ENCODE measurements at places on chromosomes 1 and 21. TPM values are rescaled to one million over a fixed set of nuclear protein-coding genes. Genes with fewer than 3 reads are reported as not detected.

- no peak for DNase-seq
Measured at GRCh38 chr1:53810497-53810896, 27.6 kb downstream of the NDC1 start.

GRCh38 chr1:166813508-166814223 is 25.6 kb upstream of the POGK start:
- DNase-seq = no peak

DNA sequence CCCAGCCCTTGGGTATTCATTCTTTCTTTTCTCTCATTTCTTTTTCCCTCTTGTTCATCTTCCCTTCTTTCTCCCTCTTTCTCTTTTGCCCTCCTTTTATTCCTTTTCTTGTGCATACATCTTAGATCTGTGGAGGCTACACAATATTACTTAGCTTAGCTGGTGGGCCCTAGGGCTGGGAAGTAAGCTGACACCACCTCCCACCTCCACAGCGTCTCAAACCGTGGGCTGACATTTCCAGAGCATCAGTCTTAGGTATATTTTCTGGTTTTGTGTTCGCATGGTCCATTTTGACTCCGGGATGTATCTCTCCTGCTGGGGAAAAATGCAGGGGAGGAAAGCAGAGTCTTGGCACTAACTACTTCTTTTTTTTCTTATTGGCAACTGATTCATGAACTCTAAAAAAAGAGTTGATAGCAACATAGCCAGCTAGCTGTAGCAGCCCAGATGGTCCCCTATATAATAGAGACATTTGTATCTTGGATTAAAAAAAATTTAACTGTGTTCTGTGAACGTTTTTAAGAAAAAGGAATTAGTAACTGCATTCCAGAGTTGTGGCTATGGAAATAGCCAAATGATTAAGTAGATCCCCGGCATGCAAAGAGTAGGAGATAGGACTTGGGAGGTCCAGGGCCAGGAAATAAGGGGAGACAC is 15.5 kb downstream of the CNIH3 start:
- DNase-seq = no peak

DNA sequence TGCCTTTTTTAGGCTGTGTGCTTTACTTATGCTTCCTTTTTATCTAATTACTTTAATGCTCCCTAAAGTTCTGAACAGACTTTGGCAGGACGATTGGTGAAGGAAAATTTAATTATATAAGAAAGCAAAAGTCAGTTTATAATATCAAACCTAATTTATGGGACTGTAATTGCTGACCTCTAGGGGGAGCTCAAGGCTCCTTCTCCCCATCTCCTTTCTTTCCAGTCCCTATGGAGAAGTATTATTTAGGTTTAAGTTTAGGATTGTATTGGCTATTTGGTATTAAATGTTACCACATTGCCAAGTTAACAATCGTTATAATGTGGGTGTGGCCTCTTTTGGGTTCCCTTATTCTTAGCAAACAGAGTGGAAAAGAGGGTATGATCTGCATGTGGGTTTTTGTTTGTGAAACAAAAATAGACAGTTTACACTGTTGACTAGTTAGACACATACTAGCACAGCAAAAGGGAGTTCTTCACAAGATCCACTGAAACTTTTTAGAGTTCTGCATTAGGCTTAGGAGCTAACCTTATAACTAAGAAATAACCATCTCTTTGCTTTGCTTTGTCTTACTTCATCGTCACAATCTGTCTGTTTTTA is 48.2 kb upstream of the TNFSF4 start:
- DNase-seq = no peak

Gene AADACL4
- not detected for total RNA-seq

Measured in adrenal gland (tissue), 19 donors.